Body of pancreas (tissue), 4 donors: ENCODE measurements at places on chromosomes 11 and 22. TPM values are rescaled to one million over a fixed set of nuclear protein-coding genes. Genes with fewer than 3 reads are reported as not detected.

DNA sequence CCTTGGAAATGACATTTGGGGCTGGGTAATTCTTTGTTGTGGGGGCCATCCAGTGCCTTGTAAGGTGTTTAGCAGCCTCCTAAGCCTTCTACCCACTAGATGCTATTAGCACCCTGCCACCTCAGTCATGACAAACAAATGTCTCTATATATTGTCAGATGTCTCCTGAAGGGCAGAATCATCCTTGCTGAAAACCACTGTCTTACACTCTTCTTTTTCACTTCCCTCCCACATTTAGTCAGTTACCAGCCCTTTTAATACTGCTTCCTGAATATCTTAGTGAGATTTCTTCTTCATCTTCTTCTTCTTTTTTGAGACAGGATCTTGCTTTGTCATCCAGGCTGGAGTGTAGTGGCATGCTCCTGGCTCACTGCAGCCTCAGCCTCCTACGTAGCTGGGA lies 33.1 kb downstream of the TNRC6B start:
- H3K4me1 ChIP-seq = no peaks in the 10 kb centered on the region
- no peak overlapping the region for H3K4me3 ChIP-seq
- H3K27me3 ChIP-seq = no peaks in the 10 kb centered on the region
- H3K36me3 ChIP-seq = no peaks in the 10 kb centered on the region
- H3K27ac ChIP-seq = no peak overlapping the region
- no peak for DNase-seq

DNA sequence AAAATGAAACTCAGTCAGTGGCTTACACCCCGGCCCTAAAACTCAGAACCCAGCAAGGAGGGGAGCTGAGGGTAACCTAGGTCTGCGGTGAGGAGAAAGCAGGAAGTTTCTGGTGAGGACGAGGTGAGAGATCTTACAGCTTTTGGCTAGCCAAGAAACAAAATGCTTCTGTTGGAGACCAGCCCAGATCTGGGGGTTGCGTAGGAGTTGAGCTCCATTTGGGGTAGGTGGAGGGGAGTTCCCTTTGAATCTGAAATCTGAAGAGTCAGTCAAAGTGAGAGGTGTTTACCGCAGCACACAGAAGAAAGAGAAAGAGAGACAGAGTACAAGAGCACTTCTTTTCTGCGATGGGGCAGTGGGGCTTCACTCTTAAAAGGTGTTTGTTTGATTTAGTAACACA lies 29.6 kb downstream of the EHF start:
- H3K36me3 ChIP-seq = no peaks in the 10 kb centered on the region
- H3K4me1 ChIP-seq = peaks cover 52% of the 10 kb centered on the region
- DNase-seq = no peak

GRCh38 chr11:125091247-125091876 lies 20.1 kb downstream of the TMEM218 start:
- no peaks in the 10 kb centered on the region for H3K27me3 ChIP-seq
- no peaks in the 10 kb centered on the region for H3K36me3 ChIP-seq
- H3K4me3 ChIP-seq = no peak overlapping the region
- DNase-seq = peak; percentile 24

GRCh38 chr11:87301785-87302540 lies 264.2 kb downstream of the TMEM135 start:
- peaks cover 5% of the 10 kb centered on the region for H3K4me1 ChIP-seq
- DNase-seq = no peak
- H3K4me3 ChIP-seq = no peak overlapping the region
- no peaks in the 10 kb centered on the region for H3K27me3 ChIP-seq
- no peaks in the 10 kb centered on the region for H3K36me3 ChIP-seq
- H3K27ac ChIP-seq = no peak overlapping the region

Gene SART1
- 60.6 TPM for total RNA-seq
